ENCODE measurements at places on chromosomes 5 and 9.

- H3K36me3 ChIP-seq, result no peaks in the 10 kb centered on the region
- peaks cover 26% of the 10 kb centered on the region for H3K4me1 ChIP-seq
- H3K27me3 ChIP-seq, result peaks cover 13% of the 10 kb centered on the region
- H3K4me3 ChIP-seq, result peak overlapping the region; percentile 32
- peak overlapping the region; percentile 72 for H3K27ac ChIP-seq
Measured at GRCh38 chr9:137000177-137000930, 4.0 kb upstream of the CLIC3 start.

DNA sequence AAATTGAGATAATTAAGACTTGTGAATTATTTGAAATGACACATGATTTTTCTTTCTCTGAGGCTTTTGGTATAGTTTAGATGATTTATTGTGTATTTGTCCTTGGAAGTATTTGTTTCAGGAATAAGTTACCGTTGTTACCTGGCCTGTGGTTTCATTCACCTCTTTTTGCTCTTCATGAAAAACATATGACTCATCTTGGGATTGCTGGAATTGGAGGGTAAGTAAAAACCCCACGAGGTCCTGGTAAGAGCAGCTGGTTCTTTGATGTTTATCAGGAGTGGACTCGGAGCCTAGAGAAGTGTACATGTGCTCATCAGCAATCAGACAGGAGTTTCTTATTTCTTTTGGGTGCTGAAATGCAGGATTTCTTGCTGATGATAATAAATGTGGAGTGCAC lies 275.3 kb downstream of the PSAT1 start:
- H3K4me3 ChIP-seq, result no peak overlapping the region
- H3K27me3 ChIP-seq, result no peaks in the 10 kb centered on the region
- no peaks in the 10 kb centered on the region for H3K36me3 ChIP-seq
- no peaks in the 10 kb centered on the region for H3K4me1 ChIP-seq
- no peak overlapping the region for H3K27ac ChIP-seq

DNA sequence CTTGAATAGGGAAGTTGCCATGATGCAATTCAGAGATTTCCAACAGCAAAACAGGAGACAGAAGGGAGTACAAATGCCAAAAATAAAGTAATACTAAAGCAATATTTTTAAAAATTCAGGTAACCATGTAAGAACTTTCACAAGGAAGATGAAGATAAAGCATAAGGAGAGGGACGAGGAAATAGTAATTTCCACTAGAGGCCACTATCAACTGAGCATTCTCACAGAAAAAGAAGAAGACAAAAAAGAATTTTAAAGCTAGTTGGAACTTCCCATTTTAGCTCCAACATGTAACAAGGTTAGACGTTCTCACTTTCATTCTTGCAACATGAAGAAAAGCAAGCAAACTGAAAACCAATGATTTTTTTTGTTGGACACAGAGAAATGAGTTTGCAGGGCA lies 779.9 kb upstream of the CDH6 start:
- H3K4me3 ChIP-seq, result no peak overlapping the region
- H3K4me1 ChIP-seq, result no peaks in the 10 kb centered on the region
- no peaks in the 10 kb centered on the region for H3K36me3 ChIP-seq
- DNase-seq, result no peak
- no peaks in the 10 kb centered on the region for H3K27me3 ChIP-seq

DNA sequence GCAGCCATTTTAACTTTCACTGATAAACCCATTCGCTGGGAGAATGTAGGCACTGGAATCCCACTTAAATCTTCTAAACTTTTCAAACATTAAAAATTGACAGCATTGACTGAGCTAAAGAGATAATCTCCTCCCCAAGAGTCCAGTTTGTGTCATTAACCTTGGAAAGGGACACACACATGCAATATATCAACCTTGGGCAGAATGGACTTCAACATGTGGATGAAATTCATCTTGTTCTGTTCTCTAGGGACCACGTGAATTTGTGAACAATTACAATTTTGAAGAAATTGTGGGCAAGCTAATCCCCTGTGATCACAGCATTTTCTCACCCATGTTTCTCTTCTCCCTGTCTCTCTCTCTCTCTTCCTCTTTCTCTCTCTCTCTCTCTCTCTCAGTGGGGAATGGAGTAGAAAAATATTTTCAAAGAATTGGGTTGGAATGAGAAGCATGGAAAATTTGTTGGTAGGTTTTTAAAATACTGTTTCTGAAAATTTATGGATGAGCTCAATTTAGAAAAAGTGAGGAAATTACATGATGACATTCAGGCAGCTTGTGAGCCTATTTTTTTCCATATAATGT lies 553.7 kb downstream of the EBF1 start:
- H3K27me3 ChIP-seq, result peaks cover 2% of the 10 kb centered on the region
- no peak overlapping the region for H3K4me3 ChIP-seq
- peaks cover 4% of the 10 kb centered on the region for H3K4me1 ChIP-seq
- no peaks in the 10 kb centered on the region for H3K36me3 ChIP-seq
- no peak overlapping the region for H3K27ac ChIP-seq

DNA sequence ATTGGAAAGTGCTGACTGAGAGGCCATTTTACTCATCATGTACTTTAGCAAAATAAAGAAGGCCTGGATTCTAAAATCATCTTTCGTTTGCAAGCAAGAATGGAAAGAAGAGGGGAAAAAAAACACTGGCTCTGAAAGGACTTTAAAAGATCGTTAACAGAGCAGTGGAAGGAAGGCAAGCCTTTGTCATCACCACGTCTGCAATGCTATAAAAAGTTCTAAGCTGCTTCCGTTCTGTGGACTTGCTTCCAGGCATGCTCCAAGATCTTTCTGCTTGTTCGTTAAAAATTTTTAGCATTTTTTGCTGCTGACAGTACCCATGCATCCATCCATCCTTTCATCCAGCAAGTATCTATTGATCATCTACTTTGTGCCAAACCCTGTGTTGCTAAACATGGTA lies 226.5 kb downstream of the GABBR2 start:
- no peaks in the 10 kb centered on the region for H3K27me3 ChIP-seq
- no peaks in the 10 kb centered on the region for H3K4me1 ChIP-seq
- H3K27ac ChIP-seq, result no peak overlapping the region
- DNase-seq, result no peak
- H3K36me3 ChIP-seq, result no peaks in the 10 kb centered on the region

DNA sequence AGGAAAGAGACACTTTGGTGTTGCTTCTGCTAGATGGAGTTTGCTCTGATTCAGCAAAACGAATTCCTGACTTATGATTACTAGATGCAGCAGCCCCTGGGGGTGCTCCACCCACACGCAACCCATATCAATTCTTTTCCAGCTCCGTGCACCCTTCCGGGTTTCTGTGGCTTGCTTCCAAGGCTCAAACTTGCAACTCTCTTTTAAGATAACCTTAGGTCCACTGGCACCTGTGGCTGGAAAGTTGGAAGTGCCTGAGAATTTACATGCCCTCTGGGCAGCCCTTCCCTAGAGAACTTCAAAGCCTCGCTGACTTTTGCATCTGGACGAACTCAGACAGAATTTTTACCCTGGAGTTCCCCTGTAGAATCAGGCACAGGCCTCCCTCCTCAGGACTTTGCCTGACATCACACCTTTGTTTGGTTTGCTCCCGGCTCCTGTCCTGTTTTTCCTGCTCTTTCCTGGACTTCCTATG lies 224.9 kb downstream of the SNX18 start:
- H3K4me1 ChIP-seq, result peaks cover 30% of the 10 kb centered on the region
- no peaks in the 10 kb centered on the region for H3K27me3 ChIP-seq
- no peak for DNase-seq
- peak overlapping the region; percentile 15 for H3K4me3 ChIP-seq

DNA sequence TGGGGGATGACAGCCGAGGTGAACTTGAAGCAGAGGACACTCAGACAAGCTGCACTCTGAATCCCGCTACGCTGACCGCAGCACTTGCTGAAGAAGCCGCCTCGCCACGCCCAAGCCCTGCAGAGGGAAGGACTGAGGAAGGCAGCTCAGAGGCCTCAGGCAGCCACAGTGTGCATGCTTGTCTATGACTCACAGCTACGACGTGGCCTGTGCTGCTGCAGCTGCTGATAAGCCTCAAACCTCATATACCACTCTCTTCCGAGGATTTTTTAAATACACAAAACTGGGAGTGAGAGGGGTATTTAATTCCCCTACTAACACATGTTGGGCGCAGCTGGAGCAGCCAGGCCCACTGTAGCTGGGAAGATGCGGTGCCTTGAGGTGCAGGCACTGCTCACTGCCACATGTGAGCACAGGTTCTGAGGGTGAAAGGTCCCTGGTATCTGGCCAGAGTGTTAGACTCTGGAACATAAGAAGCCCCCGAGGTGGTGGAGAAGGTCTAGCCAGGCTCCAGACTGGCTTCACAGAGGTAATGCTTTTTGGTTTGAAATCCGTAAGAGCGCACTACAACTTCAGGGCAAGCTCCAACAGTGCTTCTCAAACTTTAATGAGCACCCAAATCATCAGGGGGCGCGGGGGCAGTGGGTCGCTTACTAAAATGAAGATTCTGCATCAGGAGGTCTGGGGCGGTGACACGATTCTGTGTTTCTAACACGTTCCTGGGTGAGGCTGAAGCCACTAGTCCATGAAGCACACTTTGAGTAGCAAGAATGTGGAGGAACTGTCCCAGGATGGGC lies 196.8 kb downstream of the AUH start:
- H3K4me3 ChIP-seq, result peak overlapping the region; percentile 82
- peaks cover 10% of the 10 kb centered on the region for H3K36me3 ChIP-seq
- peak overlapping the region; percentile 98 for H3K27ac ChIP-seq
- H3K4me1 ChIP-seq, result peaks cover 62% of the 10 kb centered on the region
- DNase-seq, result peak; percentile 74

GRCh38 chr5:52673495-52673894 lies 114.2 kb upstream of the ITGA1 start:
- no peak overlapping the region for H3K4me3 ChIP-seq
- H3K27me3 ChIP-seq, result peaks cover 12% of the 10 kb centered on the region
- peaks cover 10% of the 10 kb centered on the region for H3K4me1 ChIP-seq
- H3K27ac ChIP-seq, result no peak overlapping the region

DNA sequence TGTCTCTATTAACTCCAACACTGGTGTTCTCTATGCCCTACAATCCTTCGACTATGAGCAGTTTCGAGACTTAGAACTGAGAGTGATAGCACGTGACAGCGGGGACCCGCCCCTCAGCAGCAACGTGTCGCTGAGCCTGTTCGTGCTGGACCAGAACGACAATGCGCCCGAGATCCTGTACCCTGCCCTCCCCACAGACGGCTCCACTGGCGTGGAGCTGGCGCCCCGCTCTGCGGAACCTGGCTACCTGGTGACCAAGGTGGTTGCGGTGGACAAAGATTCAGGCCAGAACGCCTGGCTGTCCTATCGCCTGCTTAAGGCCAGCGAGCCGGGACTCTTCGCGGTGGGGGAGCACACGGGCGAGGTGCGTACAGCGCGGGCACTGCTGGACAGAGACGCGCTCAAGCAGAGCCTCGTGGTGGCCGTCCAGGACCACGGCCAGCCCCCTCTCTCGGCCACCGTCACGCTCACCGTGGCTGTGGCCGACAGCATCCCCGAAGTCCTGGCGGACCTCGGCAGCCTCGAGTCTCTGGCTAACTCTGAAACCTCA lies 2.0 kb downstream of the PCDHGA11 start:
- H3K27ac ChIP-seq, result no peak overlapping the region
- H3K4me1 ChIP-seq, result peaks cover 9% of the 10 kb centered on the region
- H3K27me3 ChIP-seq, result peaks cover 43% of the 10 kb centered on the region
- H3K4me3 ChIP-seq, result no peak overlapping the region
- peaks cover 9% of the 10 kb centered on the region for H3K36me3 ChIP-seq
- DNase-seq, result no peak

- H3K4me1 ChIP-seq, result peaks cover 6% of the 10 kb centered on the region
- no peak overlapping the region for H3K27ac ChIP-seq
- peaks cover 2% of the 10 kb centered on the region for H3K36me3 ChIP-seq
- H3K27me3 ChIP-seq, result no peaks in the 10 kb centered on the region
- no peak overlapping the region for H3K4me3 ChIP-seq
Measured at GRCh38 chr5:82735160-82735789, 341.9 kb downstream of the TMEM167A start.

DNA sequence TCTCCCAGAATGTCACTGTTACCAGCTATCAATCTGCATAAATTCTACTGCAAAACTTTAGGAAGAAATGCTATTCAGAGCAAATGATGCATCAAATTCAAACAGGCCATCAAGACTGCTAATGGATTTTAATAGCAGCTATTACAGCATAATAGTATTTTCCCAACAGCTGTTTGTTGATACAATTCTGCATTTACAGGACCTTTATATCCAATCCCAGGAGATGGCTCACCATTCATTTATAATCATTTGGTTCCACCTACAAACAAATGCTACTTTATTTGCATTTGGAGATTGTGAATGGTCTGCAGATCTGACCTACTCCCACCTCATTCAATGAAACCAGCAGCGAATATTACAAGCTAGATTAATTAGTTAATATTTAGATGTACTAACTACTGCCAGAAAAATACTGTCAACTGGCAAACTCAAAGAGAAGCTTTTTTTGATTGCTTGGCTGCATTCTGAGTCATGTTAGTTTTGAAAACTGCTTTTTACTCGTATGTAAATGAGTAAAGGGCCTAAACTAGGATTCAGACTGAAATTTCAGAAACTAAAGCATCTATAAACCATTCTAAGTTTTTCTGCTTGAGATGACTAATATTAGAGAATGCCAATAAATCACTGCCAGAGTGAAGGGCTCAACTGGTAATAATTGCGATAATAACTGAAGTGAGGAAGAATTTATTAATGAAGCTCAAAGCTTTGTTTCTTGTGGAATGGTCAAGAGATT lies 7.1 kb upstream of the PCA3 start:
- no peak overlapping the region for H3K27ac ChIP-seq
- peaks cover 3% of the 10 kb centered on the region for H3K27me3 ChIP-seq
- no peak for DNase-seq
- no peaks in the 10 kb centered on the region for H3K36me3 ChIP-seq
- no peaks in the 10 kb centered on the region for H3K4me1 ChIP-seq
- no peak overlapping the region for H3K4me3 ChIP-seq

GRCh38 chr5:56818450-56819037 lies 3.2 kb downstream of the MAP3K1 start:
- peaks cover 19% of the 10 kb centered on the region for H3K36me3 ChIP-seq
- peaks cover 62% of the 10 kb centered on the region for H3K4me1 ChIP-seq
- no peak overlapping the region for H3K27ac ChIP-seq

GRCh38 chr5:157993201-157993600 lies 134.3 kb upstream of the CLINT1 start:
- DNase-seq, result no peak
- no peak overlapping the region for H3K27ac ChIP-seq
- no peak overlapping the region for H3K4me3 ChIP-seq
- peaks cover 38% of the 10 kb centered on the region for H3K27me3 ChIP-seq

DNA sequence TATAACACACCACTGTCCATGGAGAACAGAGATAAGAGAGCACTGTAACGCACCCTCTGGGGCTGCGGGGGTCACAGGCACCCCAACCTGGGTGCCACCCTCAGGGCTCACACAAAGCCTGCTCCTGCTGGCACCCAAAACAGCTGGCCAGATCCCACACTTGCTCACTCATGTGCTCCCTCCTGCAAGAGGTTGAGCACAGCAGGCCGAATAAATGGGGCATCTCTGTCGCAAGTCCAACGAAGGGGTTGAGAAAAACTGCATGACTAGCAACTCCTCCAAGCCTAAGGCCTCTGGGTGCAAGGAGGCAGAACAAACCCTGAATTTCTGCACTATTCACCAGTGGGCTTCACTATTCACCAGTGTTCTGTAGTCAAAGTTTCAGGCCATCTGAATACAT lies 80.3 kb downstream of the SECISBP2 start:
- peak overlapping the region; percentile 7 for H3K27ac ChIP-seq
- DNase-seq, result no peak
- H3K4me1 ChIP-seq, result peaks cover 18% of the 10 kb centered on the region

- H3K27ac ChIP-seq, result no peak overlapping the region
- H3K4me3 ChIP-seq, result no peak overlapping the region
Measured at GRCh38 chr9:105138306-105138801, 106.1 kb upstream of the SLC44A1 start.

All from activated T-helper 1 cell treated with anti-CD3 and anti-CD28 coated beads, Interleukin-12 subunit alpha, Interleukin-12 subunit beta, Interleukin-2, Interleukin-4 antibody, amounts not matched to agents 30 ng/mL and 10 ng/mL and 1 ng/mL, durations not matched to agents 14 hours and 24 hours and 36 hours (primary cell).